Activated effector memory CD4-positive, alpha-beta T cell treated with anti-CD3 and anti-CD28 coated beads, Interleukin-2, amount 50 U/mL, for 16 hours (primary cell): ENCODE measurements at places on chromosomes 12 and 14.

DNA sequence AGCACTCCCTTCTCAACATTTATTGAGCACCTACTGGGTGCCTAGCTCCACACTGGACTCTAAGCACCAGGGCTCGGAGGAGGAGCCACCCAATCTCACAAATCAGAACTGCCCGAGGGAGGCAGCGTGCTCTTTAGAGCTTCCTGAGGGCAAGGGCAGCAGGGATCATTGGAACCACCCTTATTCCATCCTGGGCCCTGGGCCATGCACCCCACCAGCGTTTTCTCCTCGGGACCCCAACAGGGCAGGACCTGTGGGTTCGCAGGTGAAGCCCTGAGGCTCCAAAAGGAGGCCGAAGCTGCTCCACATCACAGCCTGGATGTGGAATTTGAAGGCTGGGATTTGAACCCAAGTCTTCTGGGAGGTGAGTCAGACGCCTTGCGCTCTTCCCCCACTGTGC, 15.4 kb downstream of the TMEM119 start:
- no peak for DNase-seq

DNA sequence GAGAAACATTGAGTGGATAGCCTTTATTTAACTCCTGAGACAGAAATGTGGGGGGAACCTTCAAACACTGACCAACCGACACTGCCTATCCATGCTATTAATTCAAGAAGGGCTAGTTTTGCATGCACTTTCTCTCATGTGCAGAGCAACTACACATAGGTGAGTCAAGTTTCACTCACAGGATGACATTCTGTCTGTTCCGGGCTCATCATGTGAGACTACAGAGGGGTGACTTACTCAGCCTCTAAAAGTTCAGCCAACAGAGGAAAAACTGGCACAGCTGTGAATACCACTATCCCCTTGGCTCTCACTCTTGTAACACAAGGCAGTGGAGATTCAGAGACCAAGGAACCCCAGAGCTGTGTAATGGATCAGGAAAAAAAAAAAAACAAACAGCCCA, 13.3 kb downstream of the BEST3 start:
- DNase-seq: no peak

- no peak for DNase-seq
These were observed 193.9 kb upstream of the DDHD1 start for GRCh38 chr14:53346988-53347387.

DNA sequence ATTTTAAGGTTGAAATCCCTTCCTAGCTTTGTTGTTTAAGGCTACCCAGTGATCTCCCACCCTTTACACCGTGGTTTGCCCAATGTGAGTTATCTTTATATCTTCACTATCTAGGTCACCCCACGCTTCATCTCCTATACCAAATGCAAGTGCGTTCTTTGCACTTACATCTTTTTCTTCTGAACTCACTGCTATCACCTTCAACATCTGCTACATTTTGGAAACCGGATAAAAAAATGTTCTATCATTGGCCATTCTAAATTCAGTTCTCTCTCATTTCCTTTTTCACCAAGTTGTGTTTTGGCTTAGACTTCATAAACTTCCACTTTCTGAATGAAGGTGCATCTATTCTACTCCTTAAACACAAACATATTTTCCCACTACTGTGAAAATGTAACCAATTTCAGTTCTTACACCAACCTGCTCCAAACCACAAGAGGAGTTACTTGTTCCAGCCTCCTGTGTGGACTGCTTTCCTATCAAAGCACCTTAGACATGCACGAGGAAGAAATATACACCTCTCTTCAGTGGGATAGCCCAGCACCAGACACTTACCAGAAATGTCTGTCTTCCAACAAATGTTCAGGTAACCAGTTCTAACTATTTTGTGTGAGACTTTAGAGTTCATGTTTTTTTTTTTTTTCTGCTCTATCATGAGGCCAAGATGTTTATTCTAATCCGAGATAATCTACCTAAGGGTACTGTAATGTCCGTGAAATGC, 21.9 kb downstream of the CLEC9A start:
- DNase-seq: no peak

- DNase-seq: no peak
These were observed 165.1 kb downstream of the NUBPL start for GRCh38 chr14:31726337-31726736.

DNA sequence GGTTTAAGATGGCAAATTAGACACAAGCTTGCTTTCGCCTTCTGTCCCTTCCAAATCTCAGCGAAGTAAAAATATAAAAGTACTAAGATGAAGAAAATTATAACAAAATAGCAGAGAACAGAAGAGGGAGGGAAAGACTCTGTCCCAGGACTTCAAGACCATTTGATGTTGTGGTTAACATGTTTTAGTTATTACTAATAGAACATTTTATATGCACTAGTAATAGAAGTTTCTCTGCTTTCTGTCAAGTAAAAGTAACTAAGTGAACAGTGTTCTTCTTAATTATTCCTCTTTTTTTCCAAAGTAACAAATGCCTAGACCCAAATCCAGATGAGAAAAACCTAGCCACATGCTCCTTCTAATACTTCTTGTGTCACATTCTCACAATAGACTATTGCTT, 85.1 kb upstream of the DAAM1 start:
- no peak for DNase-seq

DNA sequence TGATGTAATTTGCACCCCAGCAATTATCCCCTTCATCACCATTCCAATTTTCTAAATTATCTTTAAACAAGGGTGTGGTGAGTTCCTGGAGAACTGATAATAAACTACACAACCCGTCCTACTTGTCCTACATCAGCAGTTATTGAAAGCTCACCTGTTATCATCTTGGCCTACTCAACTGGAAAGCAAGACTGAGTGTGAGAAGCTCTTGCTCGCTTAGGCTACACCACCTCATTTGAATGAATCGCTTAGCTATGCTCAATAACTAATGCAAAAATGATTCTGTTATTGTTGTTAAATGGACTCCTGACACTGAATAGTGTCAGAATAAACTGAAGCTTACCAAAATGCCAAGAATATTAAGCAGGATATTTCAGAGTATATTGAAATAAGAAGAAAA, 115.4 kb upstream of the BTG1 start:
- DNase-seq: no peak

DNA sequence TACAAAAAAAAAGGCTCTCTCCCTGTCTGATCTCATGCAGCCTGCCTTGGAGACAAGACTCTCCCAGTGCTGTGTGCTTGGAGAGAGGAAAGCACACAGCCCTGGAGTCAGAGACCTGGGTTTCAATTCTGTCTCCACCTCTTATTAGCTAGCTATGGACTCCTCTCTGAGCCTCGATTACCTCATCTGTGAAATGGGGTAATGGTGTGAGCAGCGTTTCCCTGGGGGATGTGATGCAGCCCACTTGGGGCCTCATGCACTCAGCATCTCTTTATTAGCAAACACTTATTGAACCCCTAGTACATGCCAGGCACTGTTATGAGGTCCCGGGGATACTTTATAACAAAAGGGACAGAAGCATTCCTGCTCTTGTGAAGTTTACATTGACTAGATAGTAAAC, 12.5 kb downstream of the SDS start:
- no peak for DNase-seq

DNA sequence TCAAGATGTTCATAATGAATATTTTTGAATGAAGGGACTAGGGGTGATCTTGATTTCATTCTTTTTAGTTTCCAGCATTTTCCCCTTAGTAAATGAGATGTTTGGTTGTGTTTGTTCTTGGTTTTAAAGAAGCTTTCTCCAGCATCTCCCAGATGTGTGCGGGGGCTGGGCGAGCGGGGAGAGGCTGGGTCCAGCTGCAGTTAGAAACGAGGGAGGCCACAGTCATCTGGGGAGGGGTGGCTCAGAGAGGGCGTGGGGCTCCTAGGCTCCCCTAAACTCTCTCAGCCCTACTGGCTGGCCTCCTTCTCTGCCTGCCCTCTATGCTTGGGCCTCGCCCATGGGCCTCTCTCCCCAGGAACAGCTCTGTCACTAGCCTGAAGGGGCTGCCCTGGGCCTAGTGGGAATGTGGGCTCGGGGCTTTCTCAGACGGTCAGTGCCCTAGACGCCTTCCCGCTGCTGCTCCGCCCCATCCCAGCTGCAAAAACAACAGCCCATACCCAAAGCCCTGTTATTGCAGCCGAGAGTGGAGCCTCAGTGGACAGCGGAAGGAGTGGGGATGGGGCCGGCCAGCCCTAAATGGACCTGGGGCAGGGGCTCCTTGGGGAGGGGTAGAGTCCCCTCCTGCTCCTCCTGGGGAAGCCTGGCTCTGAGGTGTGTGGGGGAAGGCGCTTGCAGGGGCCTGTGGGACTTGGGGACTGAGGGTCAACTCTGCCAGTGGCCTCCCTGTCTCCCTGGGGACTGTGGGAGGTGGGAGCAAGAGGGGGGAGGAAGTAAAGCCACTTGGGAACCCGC, 18.3 kb upstream of the EIF2B2 start:
- DNase-seq: no peak

DNA sequence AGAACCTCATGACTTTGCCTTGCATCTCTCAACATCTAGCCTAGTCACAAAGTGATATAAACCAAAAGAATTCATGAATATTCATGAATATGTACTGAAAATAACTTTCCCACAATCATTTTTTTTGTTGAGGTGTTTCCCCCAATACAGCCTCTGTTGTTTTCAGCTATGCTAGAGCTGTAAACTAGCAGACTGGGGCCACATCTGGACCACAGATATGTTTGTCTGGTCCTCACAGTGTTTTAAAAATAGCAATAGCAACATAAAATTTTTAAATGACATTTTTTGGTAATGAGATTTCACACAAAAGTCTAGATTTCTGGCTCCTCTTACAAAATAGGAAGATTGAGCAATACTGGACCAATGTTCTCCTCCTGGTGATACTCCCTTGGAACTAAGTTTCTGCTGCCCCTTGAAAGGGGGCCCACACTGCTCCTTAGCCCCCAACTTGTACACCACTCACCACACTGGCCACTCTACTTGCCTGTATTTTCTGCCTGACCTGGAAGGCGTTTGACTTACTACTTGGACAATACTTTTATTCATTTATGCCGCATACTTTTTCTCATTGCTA, 81.2 kb downstream of the BMP4 start:
- no peak for DNase-seq

GRCh38 chr12:90126125-90126524, 417.5 kb upstream of the ATP2B1 start:
- no peak for DNase-seq

DNA sequence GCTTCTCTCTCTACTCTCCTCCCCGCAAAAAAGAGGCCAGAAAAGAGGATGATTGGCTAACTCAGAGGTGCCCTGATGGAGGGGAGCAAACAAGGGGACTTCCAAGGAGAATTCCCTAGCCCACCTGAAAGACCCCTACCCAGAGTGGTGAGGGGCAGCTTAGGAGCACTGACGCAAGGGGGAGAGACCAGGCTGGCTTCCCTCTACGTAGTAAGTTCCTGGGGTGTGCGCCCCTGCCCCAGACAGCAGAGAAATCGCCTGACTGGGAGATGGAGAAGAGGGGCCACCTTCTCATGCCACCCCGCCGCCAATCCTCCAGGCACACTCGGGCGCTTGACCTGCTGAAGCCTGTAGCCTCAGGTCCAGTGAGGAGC, 2.1 kb upstream of the DIO3 start:
- DNase-seq: no peak

- no peak for DNase-seq
These were observed 172.4 kb downstream of the PHETA1 start for GRCh38 chr12:111196532-111196931.

GRCh38 chr14:64212666-64213065, 81.5 kb downstream of the ESR2 start:
- no peak for DNase-seq

- DNase-seq: no peak
These were observed 42.1 kb downstream of the NOC4L start for GRCh38 chr12:132186208-132186856.

- DNase-seq: no peak
These were observed 52.2 kb upstream of the CD163 start for GRCh38 chr12:7555752-7556151.

- no peak for DNase-seq
These were observed 11.7 kb upstream of the OTX2 start for GRCh38 chr14:56821805-56822610.

- DNase-seq: no peak
These were observed 161.9 kb upstream of the WSCD2 start for GRCh38 chr12:107967170-107967569.

DNA sequence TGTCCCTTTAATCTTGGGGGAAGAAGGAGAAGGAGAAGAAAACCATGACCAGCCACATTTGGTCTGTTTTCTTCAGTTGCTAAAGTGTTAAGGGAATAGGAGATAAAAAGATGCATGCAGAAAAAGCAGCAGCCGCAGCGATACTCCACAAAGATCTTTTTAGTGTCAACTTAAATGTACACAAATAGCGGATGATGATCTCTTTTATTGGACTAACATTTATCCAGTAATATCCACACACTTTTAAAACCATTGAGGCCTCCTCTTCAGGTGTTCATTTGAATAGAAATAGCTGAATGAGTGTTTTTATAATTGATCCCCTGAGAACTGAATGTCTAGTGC, 83.5 kb downstream of the PAPOLA start:
- no peak for DNase-seq

- DNase-seq: no peak
These were observed 290.9 kb downstream of the BTG1 start for GRCh38 chr12:91854725-91855124.

- DNase-seq: no peak
These were observed 5.9 kb downstream of the LAG3 start for GRCh38 chr12:6778217-6778573.

DNA sequence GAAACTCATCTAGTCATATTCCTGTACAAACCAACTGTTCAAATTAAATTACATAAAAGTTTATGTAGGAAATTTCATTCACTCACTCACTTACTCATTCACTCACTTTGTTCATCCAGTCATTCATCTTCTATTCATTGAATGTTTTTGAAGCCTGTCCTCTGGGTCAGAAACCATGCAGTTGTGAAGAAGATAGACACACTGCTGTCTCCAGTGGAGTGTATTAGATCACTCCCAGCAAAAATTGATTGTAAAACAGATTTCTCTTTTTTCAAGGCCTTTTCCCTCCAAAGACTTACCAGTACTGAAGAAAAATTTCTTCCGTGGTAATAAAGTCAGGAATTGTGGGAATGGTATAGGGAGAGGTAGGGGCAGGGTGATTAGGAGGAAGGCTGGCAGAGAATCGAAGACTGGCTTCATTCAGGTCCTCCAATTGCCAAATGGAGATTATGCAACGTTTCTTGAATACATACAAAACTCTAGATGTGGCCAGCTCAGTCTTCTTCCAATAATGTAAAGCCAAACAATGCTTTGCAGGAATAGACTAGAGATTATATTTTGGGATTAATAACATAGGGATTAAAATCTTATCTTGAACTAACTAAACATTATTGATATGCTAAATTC, 9.1 kb downstream of the LRRK2 start:
- no peak for DNase-seq

GRCh38 chr12:30200864-30201263, 417.1 kb upstream of the TMTC1 start:
- DNase-seq: no peak

- DNase-seq: no peak
These were observed 151.6 kb downstream of the SYT1 start for GRCh38 chr12:79016181-79016580.

DNA sequence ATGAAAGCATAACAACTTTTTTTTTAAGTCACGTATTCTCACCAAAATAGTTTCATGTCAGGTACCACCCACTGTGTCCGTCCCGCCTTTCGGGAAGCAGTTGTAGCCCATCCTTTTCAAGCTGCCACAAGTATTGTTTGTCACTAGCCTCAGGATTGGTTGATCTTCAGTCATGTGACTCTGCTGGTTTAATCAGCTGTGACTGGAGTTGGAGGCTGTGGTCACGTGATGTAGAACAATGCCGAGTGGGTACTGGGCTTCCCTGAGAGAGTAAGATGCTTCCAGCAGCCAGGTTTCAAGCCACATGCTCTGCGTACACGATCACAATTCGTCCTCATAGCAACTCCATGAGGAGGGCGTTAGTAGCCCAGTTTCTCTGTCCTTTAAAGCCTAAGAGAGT, 83.0 kb upstream of the WSCD2 start:
- no peak for DNase-seq
